MV-4-11 (cell line): ENCODE measurements at places on chromosomes 2 and 18.

DNA sequence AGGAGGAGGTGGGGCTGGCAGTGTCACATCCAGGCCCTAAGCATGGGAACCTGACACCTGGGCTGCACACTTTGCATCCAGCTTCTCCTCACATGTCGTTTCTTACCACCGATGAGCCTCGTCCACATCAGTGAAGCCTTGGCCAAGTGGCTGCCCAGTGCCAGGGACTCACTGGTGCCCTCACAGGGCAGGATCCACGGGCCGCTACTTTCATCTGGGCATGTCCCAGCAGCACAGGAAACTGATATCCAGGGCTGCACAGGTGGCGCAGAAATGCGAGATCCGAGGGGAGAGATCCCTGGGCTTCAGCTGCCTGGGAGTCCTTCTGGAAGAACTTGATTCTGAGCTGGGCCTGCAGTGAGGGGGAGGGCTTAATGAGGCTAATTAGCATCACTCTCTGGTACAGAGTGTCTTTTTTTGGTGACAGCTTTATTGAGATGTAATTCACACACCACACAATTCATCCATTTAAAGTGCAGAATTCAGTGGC, 291.6 kb upstream of the HDAC4 start:
- no peak for DNase-seq

- no peak for DNase-seq
Measured at GRCh38 chr2:19128148-19128547, 230.3 kb downstream of the OSR1 start.

- DNase-seq, result no peak
Measured at GRCh38 chr2:162074632-162074895, 549 bp upstream of the DPP4 start.

DNA sequence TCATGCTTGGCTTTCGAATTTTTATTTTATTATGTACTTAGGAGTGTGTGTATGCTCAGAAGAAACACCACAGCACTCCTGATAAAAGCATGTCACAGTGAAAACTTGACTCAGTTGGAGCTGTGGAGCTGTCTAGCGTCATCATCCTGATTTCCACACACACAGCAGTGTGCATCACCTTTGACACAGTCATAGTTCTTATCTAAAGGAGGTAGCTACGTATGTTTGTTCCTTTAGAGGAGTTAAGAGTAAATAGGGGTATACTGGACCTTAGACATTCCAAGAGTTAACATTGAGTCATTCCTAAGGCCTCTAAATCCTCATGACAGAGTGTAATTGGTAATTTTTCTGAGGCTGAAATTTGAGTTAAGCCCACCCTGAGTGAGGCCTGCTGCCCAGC, 96.9 kb downstream of the PHLPP1 start:
- no peak for DNase-seq

DNA sequence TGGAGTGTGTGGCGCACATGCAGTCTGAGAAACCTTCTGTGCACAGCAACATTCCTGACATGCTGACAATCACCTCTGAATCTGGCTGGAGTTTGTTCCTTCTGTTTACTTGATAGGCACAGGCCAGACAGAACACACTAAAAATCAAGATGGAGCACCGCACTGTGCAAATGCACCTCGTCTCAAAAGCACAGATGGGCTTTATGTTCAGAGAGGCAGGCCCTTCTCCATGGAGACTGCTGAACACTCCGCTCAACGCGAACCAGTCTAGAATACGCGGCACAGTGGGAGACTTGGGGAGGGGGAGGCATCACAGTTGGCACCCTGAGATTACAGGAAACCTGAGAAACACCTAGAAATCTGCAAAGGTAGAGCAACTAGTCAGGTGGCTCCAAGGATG, 58.4 kb upstream of the DNMT3A start:
- DNase-seq, result no peak

- peak; percentile 83 for DNase-seq
Measured at GRCh38 chr2:172168917-172169346, 66.2 kb upstream of the DLX2 start.

GRCh38 chr2:36466135-36466534, 110.6 kb downstream of the CRIM1 start:
- DNase-seq, result no peak

DNA sequence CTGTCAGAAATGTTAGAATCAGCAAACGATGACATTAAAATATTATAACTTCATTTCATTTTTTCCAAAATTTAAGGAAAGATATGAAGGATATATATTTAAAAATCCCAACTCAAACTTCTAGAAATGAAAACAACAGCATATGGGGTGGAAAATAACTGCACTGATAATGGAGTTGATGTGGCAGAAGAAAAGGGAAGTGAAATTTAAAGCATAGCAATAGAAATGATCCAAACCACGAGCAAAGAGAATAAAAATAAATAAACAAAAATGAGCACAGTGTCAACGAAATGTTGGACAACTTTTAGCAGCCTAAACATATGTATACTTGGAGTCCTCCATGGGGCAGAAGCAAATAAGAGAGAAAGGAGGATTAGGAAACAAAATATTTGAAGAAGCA, 280.2 kb downstream of the KCNJ3 start:
- DNase-seq, result peak; percentile 6

DNA sequence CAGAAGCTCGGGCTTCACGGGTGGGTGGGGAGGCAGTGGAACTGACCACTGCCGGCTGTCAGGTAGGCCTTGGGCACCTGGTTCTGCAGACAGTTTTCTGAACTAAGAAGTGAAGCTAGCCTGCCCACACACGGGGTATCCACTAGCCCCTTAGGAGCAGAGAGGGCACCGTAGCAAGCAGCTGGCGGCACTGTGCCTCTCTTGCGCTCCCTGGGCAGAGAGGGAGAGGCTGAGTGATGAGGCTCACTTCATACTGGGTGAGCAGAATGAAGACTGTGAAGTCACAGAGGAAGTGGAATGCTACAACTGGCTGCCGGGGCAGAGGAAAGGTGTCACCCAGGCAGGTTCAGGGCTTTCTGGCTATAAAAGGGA, 753 bp downstream of the ITPRIPL1 start:
- DNase-seq, result no peak

GRCh38 chr2:134011936-134012586, 241.8 kb upstream of the MGAT5 start:
- DNase-seq, result no peak

GRCh38 chr2:137964066-137964858, at the start of gene HNMT:
TSS of gene HNMT (plus strand) at chr2:137964473. CDS start at chr2:137964492, 19 bp downstream.
- DNase-seq, result peak; percentile 97

DNA sequence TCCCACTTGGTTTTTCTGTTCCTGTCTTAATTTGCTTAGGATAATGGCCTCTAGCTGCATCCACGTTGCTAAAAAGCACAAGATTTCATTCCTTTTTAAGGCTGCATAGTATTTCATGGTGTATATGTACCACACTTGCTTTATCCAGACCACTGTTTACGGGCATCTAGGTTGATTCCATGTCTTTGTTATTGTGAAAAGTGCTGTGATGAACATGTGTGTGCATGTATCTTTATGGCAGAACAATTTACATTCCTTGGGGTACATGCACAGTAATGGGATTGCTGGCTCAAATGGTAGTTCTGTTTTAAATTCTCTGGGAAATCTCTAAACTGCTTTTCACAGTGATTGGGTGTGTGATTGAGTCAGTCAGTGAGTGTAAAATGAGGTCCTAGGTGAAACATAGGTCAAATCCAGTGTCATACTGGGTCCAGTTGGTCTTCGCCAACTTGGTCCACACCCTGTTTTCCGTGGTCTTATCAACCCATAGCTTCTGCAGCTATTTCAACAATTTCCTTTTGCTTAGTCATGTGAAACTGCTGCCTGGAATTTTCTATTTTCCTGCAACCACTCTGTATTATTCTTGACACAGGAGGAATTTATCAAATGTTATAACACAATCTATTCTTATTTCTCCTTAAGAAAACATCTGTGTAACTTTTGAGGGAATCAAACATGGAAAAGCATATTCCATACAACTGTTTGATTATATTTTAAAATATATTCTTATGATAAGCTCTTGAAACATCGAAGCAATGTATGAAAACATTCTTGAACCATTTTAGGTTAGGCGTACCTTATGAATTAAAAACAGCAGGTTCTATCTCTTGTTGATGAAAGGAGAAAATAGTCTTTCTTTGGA, 82.9 kb downstream of the ADCYAP1 start:
- no peak for DNase-seq

DNA sequence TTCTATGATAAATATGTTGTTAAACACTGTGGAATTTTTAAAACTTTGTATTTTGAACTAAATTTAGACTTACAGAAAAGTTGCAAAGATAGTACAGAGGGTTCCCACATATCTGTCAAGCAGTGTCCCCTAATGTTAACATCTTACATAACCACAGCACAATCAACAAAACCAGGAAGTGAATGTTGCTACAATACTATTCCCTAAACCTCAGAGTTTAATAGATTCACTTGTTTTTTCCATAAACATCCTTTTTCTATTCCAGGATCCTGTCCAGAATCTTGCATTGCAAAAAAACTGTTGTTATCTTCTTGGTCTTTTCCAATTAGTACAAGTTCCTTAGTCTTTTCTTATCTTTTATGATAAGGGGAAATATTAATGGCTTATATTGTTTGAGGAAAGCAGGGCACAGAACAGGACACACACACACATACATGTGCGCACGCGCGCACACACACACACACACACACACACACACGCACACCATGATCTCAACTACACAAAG, 251.1 kb upstream of the TRIB2 start:
- DNase-seq, result peak; percentile 22
